CD4-positive, alpha-beta T cell treated with Interleukin-15 for 4 hours (primary cell): ENCODE measurements at places on chromosomes 12 and 14.

DNA sequence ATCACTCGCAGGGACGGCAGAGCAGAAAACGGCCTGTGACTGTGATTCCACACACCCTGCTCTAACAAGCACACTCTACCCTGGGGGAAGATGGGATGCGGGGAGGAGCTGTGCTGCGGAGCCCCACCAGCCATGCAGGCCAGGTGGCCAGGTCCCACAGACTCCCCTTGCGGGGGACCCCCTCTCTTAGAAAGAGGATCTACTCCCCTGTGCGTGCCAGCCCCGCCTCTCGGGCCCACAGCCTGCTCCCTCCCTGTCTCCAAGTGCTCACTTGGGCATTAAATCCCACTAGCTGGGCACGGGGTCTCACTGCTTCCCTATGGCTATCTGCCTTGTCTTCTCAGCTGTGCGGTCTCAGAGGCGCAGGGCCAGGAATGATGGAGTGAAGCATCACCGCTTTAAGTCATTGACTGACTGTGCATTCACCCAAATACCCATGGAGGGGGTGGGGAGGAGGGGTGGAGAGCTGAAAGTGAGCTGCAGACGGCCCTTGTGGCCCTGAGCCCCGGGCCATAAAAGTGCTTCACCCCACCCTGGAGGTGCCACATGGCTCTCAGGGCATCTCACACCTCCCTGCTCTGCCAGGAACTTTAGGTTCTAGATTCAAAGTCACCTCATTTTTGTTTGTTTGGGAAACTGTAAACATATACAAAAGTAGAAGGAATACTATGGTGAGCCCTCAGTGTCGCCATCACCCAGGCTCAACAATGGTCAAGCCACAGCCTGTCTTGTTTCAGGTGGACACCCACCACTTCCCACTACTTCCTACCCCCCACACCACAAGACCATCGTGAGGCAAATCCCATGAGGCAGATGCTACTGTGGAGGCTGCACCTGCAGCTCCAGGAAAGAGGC lies 9.4 kb downstream of the STX2 start:
- DNase-seq: no peak

GRCh38 chr12:94590428-94590827 lies 59.9 kb downstream of the TMCC3 start:
- no peak for DNase-seq

DNA sequence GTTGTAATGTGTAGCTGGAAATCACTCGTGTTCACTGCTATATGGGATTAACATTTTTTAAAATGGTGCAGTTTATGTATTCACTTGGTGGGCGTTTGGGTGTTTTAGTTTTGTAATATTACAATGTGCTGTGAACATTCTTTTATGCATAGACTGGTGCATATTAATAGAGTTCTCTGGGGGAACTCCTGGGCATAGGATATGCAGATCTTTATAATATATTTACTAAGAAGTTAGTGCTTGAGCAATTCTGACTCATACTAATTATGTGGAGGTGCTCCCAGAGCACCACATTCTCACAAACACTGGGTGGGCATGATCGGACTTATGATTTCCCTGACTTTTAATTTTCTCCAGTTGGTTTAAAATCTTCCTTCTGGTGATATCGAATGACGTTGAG lies 342.3 kb downstream of the PDZRN4 start:
- DNase-seq: no peak

DNA sequence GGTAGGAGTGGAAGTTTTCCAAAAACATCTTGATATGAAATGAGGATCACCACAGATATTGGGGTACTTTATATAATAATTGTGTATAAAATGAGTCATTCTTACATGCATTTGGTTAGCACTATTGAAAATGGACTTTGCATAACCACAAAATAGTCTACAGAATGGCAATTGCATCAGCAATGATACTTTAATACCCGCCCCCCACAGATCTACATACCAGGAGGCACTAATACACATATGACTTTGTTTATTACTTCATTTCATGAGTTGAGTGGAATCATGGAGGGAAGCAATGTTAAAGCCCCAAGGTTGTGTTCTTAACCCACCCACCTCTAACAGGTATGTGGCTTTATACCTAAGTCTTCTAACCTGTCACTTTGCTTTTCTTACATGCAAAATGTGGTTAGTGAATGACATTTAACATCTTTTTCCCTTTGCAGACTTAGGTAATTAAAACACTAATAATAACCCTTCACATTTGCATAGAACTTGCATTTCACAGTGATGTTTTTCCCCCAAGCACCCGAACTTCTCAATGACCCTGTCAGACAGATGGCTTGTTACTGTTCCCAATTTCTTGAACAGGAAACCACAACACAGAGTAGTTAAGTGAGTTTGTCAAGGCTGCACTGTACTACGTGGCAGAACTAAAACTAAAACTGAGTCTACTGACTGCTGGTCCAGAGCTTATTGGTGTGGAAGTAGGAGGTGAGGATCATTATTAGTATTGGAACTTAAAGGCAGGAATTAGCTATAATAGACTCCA lies 101.9 kb downstream of the NPAS3 start:
- DNase-seq: no peak

GRCh38 chr12:50568338-50569091 lies 63.7 kb downstream of the DIP2B start:
- no peak for DNase-seq

DNA sequence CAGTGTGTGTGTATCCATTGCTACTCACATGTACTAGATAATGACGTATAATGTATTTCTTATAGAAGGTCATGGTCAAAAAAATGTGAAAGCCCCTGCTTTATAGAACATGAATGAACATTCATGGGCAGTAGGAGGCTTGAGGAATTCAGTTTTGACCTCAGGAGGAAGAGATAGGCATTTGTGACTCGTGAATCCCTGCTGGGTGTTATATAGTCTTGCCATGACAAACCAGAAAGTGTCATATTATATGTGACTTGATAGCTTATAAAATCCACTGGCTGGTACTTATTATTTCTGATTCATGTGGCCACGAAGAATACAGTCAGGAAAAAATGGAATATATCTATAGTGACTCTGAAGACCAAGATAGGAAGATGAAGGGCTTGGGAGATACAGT lies 287.6 kb downstream of the CEP128 start:
- no peak for DNase-seq

DNA sequence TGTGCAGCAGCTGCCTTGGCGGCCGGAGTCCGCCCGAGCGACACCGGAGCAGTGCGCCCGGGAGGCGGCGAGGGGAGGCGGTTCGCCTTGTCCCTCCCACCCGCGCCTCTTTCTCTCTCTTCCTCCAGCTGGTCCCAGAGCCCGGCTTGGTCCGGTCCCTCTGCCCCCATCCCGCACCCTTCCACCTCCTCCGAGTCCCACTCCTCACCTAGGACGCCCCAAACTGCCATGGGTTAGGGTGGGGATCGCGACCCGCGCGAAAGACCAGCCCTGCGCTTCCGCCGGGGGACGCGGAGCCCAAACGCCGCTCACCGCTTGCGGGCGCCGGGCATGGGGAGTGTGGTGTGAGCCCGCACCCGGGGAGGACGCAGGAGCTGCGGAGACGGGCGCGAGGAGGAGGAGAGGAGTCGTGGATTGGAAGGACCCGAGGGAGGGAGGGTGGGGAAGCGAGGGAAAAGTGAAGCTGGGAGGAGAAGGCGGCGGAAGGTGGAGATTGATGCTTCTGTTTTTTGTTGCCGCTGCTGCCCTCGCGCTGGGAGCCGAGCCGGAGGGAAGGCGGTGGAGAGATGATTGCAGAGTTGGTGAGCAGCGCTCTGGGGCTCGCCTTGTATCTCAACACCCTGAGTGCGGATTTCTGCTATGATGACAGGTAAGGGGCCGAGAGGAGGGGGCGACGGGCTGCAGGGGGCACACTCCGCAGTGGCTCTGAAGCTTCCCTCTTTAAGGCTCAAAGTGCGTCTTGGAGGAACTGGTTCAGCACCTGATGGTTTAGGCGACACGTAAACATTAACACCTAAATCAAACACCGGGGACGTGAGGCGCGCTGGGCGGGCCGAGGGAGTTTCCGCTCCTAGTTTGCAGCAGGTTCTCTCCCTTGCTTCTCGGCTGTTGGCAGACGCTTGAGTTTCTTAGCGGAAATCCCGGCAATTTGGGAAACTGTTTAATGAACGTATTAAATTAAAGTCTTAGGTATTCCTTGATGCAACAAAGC lies 610 bp downstream of the TMTC2 start:
- DNase-seq: peak; percentile 64

- DNase-seq: no peak
These were observed 158.0 kb downstream of the RIMBP2 start for GRCh38 chr12:130557886-130558765.

DNA sequence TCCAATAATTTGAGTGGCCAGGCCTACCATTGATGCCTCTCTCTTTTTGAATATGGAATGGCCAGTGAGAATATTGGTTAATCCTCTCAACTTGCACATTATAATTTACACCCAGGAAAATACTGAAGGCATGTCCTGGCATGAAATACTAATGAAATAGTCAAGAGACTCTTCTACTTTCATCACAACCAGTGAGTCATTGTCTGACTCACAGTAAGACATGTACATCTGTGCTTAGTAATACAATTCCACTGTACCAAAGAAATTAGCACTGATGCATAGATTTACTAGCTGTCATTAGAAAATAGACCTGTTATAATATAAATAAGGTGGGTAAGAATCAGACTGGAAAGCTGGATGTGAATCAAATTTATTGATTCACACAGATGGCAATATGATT lies 31.6 kb downstream of the KCNC2 start:
- no peak for DNase-seq

DNA sequence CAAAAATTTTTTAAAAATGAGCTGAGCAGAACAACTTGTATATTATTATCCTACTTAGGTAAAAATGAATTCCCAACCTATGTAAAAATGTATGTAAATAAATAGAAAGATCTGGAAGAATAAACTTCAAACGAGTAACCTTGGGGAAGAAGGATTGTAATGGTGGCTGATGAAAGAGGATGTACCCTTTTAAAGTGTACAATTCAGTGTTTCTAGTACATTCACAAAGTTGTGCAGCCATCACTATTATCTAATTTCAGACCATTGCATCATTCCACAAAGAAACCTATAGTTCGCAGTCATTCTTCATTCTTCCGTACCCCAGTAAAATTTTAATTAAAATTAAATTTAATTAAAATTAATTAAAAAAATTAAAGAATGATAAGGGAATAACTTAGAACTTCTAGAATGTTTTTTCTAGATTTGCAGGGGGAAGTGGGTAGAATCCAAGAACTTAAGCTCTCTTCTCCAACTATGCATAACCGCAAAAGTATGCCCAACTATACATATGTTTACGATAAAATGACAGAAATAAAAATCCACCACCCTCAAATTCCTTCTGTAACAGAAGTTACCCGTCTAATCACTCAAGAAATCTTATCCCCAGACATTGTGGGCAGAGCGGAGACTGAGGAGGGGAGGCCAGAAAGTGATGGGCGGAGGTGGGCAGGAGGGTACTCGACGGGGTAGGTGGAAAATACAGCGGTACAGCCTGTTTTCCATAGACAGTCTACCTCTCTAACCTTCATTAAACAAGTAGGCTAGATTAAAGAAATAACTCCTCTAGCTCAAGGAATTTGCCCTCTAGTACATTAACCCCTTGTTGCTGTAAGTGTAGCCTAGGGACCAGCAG lies 921 bp downstream of the DEPDC4 start:
- DNase-seq: no peak

DNA sequence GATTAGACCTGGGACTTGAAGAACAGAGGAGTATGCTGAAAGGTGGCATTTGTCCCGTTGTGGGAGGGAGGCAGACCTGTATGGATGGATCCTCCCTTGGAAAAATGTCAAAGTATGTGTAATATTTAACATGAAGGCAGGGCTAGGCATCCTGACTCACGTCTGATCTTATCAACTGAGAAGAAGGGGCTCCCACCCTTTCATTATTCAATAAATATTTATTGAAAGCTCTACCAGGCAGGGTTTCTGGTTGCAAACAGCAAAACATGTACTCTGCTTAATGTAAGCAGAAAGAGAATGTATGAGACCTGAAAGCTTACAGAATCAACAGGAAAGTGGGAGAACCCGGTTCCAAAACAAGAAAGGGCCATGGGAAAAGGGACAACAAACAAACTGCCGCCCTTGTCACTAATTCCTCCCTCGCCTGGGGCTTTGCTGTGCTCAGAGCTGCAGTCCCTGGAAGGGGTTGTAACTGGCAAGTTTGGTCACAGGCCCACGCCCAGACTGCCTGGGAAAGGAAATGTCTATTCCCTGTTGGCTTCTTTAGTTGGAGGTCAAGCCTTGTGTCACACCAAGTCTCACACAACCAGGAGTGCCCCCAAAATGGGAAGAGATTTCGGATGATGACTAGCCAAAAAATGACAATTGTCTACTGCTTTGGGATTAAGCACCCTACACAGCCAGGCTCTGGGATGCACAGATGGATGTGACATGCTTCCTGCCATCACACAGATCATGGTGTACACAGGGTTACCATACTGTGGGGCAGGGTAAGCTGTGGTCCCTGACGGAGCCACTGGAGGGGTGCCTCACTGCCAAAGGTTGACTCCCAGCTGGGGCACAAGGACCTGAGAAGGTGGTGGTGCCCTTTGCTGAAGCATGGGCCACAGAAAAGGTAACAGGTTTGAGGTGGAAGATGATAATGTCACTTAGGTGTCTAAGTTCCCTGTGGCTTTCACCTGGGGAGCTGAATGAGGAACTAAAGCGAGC lies 36.8 kb downstream of the RAB35 start:
- DNase-seq: no peak

DNA sequence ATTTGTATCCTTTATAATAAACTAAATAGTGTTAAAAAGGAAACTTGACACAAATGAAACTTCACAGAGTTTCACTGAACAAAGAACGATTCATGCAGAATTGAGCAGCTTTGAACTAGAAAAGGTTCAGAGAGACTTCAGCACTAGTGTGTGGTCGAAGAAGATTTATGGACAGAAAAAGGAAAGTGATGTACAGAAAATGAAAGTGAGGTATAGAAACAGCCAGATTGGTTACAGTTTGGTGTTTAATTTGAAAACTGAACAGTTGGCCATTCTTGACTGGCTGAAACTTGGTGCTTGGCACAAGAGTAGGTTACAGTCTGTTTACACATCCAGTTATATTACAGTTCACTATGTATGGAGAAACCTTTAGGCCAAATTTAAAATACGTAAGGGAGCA lies 207.1 kb downstream of the GALC start:
- DNase-seq: no peak

DNA sequence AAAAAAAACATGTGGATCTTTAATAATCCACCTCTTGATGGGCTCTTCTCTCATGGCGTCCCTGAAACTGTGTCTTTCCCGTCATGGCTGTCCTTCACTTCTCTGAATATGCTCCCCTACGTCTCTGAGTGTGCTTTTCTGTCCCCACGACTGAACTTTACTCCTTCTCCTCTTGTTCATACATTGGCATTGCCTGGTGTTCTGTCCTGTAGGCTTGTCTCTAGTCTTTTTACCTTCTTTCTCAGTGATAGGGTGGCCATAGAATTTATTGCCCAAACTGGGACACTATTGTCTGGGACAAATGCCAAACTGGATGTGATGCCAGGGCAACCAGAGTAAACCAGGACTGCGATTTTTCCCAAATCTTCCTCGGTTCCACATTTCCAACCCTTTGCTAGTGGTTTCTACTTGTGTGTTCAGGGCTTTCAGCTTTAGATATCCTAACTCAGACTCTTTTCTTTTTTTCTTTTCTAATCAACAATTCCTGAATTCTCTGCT lies 202.2 kb downstream of the ATP23 start:
- DNase-seq: no peak
